Left ventricle myocardium superior (tissue), 1 donor: ENCODE measurements at places on chromosomes 1 and 21.
A peak's percentile ranks its signal among the peaks of the same experiment; 100 is the strongest.

DNA sequence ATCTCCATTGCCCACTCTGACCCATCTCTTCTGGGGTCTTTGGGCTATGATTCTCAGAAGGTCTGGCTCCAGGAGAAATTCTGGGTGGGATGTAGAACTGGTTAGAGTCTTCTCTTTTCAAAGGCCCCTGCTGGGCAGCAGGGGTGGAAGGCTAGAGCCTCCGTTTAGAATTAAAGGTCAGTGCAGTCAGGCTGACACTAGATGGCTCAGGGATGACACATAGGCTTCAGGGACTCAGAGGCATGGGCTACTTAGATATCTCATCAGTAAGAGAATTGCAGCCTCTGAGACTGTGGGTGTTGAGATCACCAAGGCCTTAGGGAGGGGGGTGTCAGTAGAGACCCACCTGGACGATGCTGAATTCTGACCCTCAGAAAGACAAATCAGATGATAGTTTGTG, 12.6 kb upstream of the PPM1J start:
- DNase-seq, result no peak

DNA sequence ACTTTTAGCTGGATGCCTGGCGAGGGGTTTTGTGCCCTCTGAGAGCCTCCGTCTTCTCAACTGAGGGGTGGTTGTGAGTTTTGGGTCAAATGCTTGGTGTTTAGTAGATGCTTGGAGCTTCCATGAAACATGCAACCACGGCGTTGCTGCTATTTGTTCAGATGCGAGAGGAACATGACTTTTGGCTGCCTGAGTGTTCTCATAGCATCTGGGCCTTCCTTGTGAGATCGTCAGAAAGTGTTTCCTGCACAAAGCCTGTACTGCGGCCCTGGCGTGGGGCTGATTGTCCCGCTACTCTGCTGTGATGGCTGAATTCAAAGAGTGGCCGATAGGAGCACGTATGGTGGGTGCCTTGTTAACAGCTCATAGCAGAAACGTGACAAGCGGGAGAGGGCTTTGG, 69.8 kb upstream of the FAM3B start:
- DNase-seq, result no peak

DNA sequence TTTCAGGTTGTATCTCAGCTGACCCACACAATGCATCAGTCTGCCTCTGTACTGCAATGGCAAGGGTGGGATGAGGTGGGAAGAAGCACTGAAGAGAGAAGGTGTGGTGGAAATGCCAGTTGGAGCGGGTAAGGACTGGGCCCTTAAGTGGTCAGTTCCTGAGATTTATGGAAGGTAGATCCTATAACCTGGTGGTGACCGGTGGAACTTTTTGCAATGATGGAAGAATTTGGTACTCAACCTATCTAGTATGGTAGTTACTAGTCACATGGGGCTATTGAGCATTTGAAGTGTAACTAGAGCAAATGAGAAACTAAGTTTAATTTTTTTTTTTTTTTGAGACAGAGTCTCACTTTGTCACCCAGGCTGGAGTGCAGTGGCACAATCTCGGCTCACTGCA, 8.2 kb upstream of the HPCAL4 start:
- no peak for DNase-seq

GRCh38 chr21:16437586-16437985, 707.8 kb downstream of the USP25 start:
- no peak for DNase-seq

DNA sequence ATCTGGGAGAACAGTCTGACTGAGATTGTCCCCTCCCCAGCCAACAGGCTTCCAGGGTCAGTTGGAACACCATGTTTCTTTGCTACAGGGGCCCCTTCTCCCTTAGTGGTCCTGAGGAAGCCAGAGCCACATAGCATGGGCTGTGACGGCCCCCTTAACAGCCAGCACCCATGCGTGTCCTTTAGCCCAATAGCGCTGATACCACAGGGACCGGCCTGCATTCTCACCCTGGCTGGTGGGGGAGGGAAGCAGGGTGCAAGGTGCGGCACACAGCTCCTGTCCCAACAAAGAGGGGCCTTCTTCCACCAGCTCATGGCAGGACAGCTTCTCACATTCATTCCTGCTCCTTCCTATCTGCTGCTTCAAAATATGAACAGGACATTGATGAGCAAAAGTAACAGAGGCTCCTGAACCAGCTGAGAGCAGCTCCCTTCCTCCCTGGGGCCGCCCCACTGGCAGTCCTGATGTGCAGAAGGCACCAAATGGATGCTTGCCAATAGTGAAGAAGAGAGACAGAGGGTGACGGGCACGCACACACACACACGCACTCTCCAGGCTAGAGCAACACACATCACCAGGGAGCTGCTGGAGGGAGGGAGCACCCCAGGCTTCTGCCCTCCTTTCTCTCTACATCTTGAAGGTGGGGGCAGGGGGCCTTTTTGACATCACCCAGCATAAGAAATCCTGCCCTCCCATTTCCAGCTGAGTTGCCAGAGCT, 99.4 kb downstream of the CRYAA start:
- DNase-seq, result peak; percentile 15

DNA sequence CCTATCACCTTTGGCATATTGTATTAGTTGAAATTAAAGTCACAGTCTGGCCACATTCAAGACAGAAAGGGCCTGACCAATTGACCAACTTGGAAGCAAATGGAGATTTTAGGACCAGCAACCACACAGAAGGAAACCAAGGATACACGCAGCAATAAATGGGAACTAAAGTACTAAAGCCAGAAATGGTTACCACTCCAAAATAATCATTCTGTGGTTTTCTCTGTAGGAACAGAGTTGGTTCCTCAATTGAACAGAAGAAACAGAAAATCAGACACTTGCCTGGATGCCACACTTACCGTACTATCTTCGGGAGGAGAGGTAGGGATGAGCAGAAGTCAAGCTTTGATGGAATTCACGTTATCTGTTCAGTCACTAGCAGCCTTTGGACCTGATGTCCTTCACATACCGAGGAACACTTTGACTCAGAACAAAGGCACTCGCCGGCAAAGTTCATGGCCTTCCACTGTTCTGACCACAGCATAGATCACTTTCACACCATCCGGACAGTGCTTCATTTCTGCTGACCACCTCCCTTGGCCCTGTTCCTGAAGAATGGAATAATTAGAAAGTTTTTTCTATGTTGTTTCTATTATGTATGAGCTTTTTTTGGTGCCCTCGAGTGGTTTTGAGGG, 96.9 kb downstream of the LPAR3 start:
- no peak for DNase-seq

DNA sequence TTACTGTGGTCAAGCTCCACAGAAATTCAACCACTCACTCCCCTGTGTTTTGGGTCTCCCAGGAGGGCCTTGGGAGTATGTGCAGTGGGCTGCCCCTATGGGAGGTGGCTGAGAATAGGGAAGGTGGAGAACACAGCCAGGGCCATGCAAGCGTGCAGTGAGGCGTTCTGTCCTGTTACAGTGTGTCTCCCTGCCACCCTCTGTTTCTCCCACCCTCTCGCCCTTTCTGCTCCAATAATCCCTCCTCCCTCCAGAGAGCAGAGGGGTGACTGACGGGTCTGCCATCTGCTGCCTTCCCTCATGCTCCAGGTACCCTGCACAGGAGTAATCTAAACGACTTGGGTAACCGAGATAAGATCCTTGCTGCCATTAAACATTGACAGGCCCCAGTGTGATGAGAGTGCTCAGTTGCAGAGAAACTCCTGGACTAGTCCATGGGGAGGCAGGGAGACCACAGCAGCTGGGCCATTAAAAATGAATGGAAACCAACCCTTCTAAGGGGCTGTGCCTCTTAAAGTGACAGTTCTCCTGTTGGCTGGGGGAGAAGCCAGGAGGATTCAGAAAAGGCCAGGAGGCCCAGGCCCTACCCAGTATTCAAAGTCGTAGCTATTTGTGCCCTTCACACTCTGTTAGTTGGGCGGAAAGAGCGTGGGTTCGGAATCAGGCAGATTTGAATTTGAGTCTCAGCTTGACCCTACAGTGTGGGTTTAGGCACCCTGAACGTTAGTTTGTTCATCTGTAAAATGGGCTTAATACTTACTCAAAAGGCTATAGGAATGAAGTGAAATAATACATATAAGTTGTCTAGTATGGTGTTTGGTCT, 22.4 kb upstream of the BTG2 start:
- DNase-seq, result no peak

DNA sequence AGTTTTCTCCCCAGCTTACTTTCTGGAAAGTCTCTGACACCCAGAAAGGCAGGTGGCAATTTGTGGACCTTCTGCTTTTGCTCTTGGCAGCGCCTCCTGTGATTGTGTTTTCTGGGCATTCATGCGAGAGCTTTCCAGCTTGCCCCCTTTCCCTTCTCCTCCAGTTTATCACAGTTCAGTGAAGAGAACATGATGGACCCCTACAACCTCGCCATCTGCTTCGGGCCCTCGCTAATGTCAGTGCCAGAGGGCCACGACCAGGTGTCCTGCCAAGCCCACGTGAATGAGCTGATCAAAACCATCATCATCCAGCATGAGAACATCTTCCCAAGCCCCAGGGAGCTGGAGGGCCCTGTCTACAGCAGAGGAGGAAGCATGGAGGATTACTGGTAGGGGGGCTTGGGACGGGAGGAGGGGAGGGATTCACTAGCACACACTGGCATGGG, 24.3 kb upstream of the IKBKE start:
- no peak for DNase-seq

GRCh38 chr1:161158316-161159010, 837 bp upstream of the USP21 start:
- no peak for DNase-seq

GRCh38 chr1:26541816-26542711, 12.5 kb downstream of the RPS6KA1 start:
- peak; percentile 77 for DNase-seq

DNA sequence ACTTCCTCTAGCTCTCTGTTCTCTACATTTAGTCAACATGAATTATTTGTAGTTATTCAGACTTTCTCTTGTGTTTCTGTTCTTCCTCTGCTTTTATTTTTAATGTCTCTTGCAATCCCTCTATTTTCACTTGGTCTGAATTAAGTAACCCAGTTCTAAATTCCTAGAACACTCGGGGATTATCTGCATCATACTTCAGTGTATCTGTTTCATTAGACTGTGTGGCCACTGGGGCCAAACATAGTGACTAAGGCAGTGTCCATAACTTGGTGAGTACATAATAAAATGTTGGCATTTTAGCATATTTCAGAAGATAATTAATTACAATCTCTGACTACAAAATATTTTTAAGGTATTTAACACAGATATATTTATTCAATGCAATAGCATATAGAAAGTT, 1087.2 kb upstream of the B3GALT2 start:
- no peak for DNase-seq

GRCh38 chr1:176876966-176877515, 287.5 kb downstream of the ASTN1 start:
- DNase-seq, result no peak

GRCh38 chr1:244652623-244653438, at the start of gene DESI2:
TSS of gene DESI2 (plus strand) at chr1:244653126. CDS start at chr1:244653314, 188 bp downstream.
- DNase-seq, result peak; percentile 98

DNA sequence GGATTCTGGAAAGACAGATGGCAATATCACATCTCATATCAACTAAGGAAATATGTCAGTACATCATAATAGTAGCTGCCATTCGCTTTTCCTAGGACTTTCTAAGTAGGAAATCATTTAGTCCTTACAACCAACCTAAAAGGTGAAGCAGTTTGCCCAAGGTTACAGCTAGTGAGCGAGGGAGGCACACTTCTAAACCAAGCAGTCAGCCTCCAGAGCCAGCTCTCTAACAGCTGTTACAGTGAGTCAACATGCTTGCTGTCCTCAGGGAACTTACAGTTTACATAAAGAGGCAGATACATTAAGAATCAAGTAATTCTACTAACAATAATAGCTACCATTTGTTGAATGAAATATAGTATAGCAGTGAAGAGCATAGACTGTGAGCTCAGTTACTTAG, 57.1 kb downstream of the GIPC2 start:
- DNase-seq, result no peak

DNA sequence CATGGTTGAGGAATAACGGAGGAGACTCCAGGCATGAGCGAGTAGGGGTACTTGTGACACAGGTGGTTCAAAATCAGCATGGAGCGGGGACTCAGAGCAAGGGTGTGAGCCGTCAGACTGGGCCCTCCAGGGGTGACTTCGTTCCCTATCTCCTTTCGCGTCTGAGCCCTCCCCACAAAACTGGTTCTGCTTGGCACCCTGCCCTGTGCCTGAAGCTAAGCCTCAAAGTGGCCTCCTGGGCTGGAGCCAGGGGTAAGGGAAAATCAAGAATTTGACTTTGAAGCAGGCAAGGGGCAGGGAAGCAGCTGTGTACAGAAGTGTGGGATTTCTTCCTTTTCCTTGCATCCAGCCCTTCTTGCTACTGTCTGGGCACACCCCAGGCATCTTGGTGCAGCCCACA, 331.5 kb upstream of the AJAP1 start:
- DNase-seq, result no peak

DNA sequence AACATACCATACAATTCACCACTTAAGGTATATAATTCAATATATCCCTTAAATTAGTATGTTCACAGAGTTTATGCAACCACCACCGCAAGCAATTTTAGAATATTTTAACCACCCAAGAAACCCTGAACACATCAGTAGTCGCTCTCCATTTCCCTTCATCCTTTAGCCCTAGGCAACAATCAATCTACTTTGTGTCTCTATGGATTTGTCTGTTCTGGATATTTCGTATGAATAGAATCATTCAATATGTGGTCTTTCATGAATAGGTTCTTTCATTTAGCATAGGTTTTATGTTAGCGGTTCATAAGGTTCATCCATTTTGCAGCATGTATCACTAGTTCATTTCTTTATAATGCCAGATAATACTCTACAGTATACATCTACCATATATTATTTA, 4.2 kb upstream of the DPT start:
- DNase-seq, result no peak

- DNase-seq, result peak; percentile 33
Observed at GRCh38 chr1:109281680-109282496, 1.1 kb downstream of the PSRC1 start.

DNA sequence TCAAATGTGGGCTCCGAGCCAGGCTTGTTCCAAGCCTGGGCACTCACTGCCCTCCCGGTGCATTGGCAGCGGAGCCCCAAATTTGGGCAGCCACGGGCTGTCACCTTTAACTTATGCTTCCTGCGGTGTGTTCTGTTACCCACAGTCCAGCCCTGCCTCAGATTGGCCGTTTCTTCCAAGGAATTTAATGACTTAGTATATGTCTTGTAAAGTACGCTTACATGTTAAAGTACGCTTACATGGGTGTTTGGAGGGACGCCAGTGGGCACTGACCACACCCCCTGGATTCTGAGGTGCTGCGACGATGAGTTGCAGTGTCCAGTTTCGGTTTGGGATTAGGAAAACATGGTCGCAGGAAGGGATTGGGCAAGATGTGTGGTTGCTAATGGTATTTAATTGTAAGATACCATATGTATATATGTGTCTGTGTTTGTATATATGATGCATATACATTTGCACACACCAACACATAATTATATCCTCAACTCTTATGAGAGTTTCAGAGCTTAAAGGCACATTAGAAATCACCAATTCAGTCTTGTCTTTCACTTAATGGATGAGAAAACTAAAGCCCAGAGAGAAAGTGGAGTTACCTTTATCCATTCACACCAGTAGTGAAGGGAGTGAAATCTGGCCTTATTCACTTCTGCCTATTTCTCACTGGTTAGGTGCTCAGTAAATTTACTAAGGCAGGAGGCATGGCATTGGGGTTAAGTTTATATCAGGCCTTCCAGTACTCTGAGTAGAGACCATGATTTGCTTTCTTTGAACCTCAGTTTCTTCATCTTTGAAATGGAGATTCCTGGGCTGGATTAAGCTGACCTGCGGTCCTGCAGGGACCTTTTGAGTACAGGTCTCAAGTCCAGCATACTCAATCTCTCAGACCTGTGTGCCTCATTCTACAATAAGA, 1.0 kb downstream of the SMYD2 start:
- DNase-seq, result no peak
